ENCODE measurements at places on chromosomes 13 and 19. TPM values are rescaled to one million over a fixed set of nuclear protein-coding genes. Genes with fewer than 3 reads are reported as not detected.

ALOX5AP gene
- total RNA-seq, result 5.2 TPM

ATP11A gene
- total RNA-seq, result 27.2 TPM

SIGLEC11 gene
- total RNA-seq, result 0.38 TPM

ZNF573 gene
- 4.1 TPM for total RNA-seq

GDF15 gene
- total RNA-seq, result 0.50 TPM

ADGRL1 gene
- 1.7 TPM for total RNA-seq

DLL3 gene
- total RNA-seq, result 0.14 TPM

HIF3A gene
- total RNA-seq, result 20.4 TPM

CEACAM3 gene
- total RNA-seq, result 0.59 TPM

APOC1 gene
- 8.0 TPM for total RNA-seq

TMC4 gene
- total RNA-seq, result 0.55 TPM

NFIX gene
- 257 TPM for total RNA-seq

FGF9 gene
- 1.6 TPM for total RNA-seq

ZNF525 gene
- total RNA-seq, result 2.0 TPM

MED29 gene
- total RNA-seq, result 30.6 TPM

- no peaks in the 10 kb centered on the region for H3K4me1 ChIP-seq
- H3K4me3 ChIP-seq, result no peak overlapping the region
- no peaks in the 10 kb centered on the region for H3K27me3 ChIP-seq
- no peaks in the 10 kb centered on the region for H3K36me3 ChIP-seq
- H3K27ac ChIP-seq, result no peak overlapping the region
These were observed 37.3 kb downstream of the KL start for GRCh38 chr13:33053397-33054066.

DNA sequence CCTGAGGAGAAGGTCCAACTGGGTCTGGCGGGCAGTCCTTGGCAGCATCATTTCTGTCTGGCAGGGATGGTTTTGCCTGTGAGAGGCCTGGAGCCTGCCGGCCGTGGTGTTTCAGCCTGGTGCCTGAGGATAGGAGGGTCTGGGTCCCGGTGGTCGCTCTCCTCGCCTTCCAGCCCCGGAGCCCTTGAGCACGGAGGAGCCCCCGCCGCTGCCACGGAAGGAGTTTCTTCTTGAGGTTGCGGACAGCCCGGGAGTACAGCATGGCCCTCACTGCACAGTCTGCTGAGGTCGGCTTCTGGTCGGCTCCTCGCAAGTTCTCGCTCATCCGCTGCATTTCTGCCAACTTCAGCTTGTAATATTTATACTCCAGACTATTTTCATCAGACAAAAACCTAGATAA, 23.4 kb downstream of the SUGP2 start:
- DNase-seq, result no peak
- no peak overlapping the region for H3K27ac ChIP-seq
- H3K4me1 ChIP-seq, result peaks cover 15% of the 10 kb centered on the region
- no peaks in the 10 kb centered on the region for H3K27me3 ChIP-seq
- H3K4me3 ChIP-seq, result no peak overlapping the region

DNA sequence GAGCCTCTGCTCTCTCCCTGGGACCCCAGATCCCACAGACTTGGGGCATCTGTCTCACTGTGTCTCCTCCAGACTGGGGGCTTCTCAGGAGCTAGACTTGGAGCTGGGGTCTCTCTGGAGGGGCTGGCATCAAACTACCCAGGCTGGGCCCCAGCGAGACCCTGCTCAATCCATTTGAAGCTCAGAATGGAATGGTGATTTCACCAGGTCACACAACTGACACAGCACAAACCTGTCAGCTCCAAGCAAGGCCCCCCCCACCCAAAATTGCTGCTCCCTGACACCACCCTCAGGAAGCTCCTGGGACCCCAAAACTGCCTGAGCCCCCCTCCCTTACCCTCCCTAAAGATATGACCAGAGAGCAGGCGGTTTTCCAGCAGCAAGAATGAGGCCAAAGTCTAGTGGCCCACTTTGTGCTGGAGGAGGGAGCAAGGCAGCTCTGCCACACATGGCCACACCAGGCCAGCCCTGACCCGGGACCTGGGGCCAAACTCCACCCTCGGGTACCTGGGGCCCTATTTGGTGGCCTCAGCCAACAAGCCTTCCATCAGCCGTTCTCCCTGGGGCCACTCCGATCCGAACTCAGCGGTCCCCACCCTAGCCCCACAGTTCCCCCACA, 2.4 kb downstream of the NR2F6 start:
- H3K27me3 ChIP-seq, result no peaks in the 10 kb centered on the region
- DNase-seq, result no peak
- H3K36me3 ChIP-seq, result peaks cover 18% of the 10 kb centered on the region

DNA sequence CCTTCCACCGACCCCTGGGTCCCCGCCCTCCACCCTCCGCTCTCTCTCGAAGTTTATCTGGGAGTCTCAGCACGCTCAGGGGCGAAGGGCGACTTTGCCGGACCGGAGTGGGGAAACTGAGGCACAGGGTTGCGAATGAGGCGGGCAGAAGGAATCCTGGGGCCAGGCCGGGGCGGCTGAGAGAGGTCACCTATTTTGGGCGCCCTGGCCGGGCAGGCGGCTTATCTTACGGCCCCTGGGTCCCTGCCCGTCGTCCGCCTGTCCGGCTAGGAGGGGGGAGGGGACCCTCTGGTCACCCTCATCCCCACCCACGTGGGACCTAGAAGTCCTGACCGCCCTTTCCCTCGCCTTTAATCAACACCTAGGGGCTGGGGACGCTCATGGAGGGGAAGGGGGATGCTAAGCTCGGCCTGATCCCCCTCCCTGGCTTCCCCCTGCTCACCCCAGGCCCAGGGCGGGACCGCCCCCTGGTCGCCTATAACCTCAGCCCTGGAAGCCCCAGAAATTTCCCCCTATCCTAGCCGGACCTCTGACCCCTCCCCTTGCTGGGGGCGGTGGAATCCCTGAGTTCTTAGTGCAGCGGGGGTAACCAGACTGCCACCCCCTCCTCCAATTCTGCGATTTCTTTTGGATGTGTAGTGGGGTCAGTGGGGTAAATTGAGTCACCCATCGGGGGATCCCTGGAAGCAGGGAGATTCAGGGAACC, 556 bp downstream of the TRIP10 start:
- peak overlapping the region; percentile 94 for H3K27ac ChIP-seq
- H3K4me3 ChIP-seq, result peak overlapping the region; percentile 83
- H3K36me3 ChIP-seq, result peaks cover 4% of the 10 kb centered on the region
- H3K27me3 ChIP-seq, result no peaks in the 10 kb centered on the region

DNA sequence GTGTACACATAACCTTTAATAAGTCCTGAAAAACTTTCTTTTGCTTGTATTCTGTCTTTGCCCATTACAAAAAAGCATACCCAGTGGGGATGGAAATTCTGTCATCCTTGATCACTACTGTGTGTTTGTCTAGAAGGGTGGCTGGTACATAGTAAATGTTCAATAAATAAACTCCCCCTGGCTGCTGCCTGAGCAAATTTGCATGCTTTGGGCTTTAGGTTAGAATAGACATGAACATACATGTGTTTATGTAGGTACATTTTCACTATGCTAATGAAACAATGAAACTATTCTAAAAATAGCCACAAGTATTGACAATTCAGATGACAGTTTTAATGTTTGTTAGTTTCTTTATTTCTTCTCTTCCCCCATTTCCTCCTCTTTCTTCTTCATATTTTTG, 36.1 kb downstream of the TNFSF13B start:
- H3K27ac ChIP-seq, result no peak overlapping the region
- no peak overlapping the region for H3K4me3 ChIP-seq
- no peaks in the 10 kb centered on the region for H3K4me1 ChIP-seq

GRCh38 chr13:35804901-35805300, 326.3 kb downstream of the DCLK1 start:
- no peak overlapping the region for H3K27ac ChIP-seq
- H3K27me3 ChIP-seq, result no peaks in the 10 kb centered on the region
- H3K4me3 ChIP-seq, result no peak overlapping the region
- H3K36me3 ChIP-seq, result no peaks in the 10 kb centered on the region
- H3K4me1 ChIP-seq, result no peaks in the 10 kb centered on the region
- no peak for DNase-seq

DNA sequence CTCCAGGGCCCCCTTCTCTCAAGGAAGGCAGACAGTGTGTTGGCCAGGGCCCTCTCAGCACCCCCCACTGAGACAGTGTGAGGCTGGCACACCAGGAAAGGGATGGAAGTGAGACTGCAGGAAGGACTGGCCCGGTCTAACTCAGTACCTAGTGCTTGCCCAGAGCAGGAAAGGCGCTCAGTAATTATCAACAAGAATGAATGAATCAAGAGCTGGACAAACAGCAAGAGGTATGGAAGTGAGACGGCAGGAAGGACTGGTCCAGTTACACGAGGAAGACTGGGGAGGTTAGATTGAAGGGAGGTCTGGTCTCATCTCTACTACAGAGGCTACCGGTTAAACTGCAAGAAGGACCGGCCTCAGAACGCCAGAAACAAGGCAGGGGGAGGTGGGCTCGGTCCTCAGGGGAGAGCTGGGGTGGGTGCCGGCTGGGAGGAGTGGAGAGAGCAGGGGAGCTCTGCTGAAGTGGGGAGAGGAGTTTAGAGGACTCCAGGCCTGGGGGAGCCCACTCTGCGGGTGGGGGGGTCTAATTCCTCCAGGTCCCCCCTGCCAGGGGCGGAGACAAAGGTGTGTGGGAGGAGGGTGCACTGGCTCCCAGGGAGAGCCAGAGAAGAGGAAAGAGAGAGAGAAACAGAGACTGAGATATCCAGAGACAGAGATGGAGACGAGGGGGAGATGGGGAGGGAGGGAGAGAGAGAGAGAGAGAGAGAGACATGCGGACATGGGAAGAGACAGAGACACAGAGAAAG, 1.1 kb downstream of the SLC8A2 start:
- H3K4me1 ChIP-seq, result no peaks in the 10 kb centered on the region
- no peak overlapping the region for H3K4me3 ChIP-seq
- H3K27me3 ChIP-seq, result peaks cover 17% of the 10 kb centered on the region
- no peak overlapping the region for H3K27ac ChIP-seq
- no peaks in the 10 kb centered on the region for H3K36me3 ChIP-seq
- no peak for DNase-seq

DNA sequence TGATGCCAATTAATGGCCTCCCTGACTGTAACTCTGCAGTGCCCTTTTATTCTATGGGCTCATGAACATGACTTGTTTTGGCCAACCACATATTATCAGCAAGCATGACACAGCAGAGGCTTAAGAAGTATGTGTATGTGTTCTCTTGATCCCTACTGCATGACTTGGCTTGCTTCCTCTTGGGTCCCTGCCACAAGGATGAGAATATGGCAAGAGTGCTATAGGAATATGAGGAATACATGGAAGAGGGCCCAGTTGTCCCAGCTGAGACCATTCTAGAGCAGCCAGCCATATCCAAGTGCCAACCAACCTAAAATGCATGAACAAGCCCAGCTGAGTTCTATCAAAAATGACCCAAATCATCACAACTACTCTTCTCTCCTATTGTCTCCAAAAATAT, 576.7 kb upstream of the PCDH9 start:
- no peaks in the 10 kb centered on the region for H3K36me3 ChIP-seq
- no peak overlapping the region for H3K4me3 ChIP-seq

GRCh38 chr13:43294412-43294811, 271.0 kb downstream of the DNAJC15 start:
- peaks cover 4% of the 10 kb centered on the region for H3K4me1 ChIP-seq
- DNase-seq, result no peak
- no peaks in the 10 kb centered on the region for H3K36me3 ChIP-seq
- H3K4me3 ChIP-seq, result no peak overlapping the region
- H3K27ac ChIP-seq, result no peak overlapping the region

GRCh38 chr13:77423296-77423695, 96.4 kb upstream of the MYCBP2 start:
- H3K4me3 ChIP-seq, result no peak overlapping the region
- DNase-seq, result no peak
- H3K27ac ChIP-seq, result no peak overlapping the region
- H3K27me3 ChIP-seq, result no peaks in the 10 kb centered on the region
- no peaks in the 10 kb centered on the region for H3K4me1 ChIP-seq

DNA sequence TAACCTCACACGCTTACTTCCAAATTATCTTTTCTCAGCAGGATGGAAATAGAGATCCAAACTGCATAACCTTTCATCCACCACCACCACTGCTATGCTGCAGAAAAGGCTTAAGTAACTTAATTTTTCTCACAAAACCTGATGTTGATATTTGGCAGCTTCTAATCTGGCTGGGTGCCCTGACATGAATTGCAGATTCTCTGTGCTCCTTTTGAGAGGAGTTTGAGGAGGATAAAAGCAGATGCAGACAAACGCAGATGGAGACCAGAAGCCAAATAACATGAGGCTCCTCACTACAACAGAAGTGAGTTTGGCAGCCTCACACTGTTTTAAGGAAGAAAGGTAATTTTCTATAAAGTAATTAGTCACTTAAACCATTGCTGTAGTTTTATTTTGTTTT, 646.2 kb upstream of the ATXN8OS start:
- no peaks in the 10 kb centered on the region for H3K27me3 ChIP-seq
- no peak overlapping the region for H3K27ac ChIP-seq
- no peaks in the 10 kb centered on the region for H3K4me1 ChIP-seq
- no peak for DNase-seq
- H3K36me3 ChIP-seq, result no peaks in the 10 kb centered on the region

GRCh38 chr19:2952953-2953481, 8.2 kb upstream of the ZNF77 start:
- no peak for DNase-seq
- H3K36me3 ChIP-seq, result no peaks in the 10 kb centered on the region
- H3K27ac ChIP-seq, result no peak overlapping the region
- H3K27me3 ChIP-seq, result no peaks in the 10 kb centered on the region

DNA sequence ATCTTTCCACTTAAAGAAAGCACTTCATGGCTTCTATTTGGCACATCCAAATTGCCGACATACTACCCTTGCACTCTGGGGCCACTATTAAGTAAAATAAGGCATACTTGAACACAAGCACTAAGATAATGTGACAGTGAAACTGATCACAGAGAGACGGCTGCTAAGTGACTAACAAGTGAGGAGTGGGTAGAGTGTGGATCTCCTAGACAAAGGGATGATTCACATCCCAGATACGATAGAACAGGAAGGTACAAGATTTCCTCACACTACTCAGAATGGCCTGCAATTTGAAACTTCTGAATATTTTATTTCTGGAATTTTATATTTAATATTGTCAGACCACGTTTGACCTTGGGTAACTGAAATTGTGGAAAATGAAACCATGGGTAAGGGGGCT, 1721.8 kb upstream of the SPRY2 start:
- no peak overlapping the region for H3K27ac ChIP-seq
- H3K36me3 ChIP-seq, result no peaks in the 10 kb centered on the region
- no peaks in the 10 kb centered on the region for H3K4me1 ChIP-seq

GRCh38 chr19:41741244-41741554, 14.1 kb upstream of the CEACAM6 start:
- DNase-seq, result no peak
- H3K27me3 ChIP-seq, result no peaks in the 10 kb centered on the region
- H3K4me3 ChIP-seq, result no peak overlapping the region
- H3K27ac ChIP-seq, result no peak overlapping the region

GRCh38 chr19:3471954-3472655, 8.2 kb downstream of the SMIM24 start:
- H3K36me3 ChIP-seq, result no peaks in the 10 kb centered on the region
- peak; percentile 76 for DNase-seq
- H3K4me1 ChIP-seq, result no peaks in the 10 kb centered on the region
- H3K4me3 ChIP-seq, result no peak overlapping the region
- no peaks in the 10 kb centered on the region for H3K27me3 ChIP-seq
